Nucleus accumbens (tissue), 56 donors: ENCODE measurements at places on chromosomes 6 and 20.
A peak's percentile ranks its signal among the peaks of the same experiment; 100 is the strongest.

DNA sequence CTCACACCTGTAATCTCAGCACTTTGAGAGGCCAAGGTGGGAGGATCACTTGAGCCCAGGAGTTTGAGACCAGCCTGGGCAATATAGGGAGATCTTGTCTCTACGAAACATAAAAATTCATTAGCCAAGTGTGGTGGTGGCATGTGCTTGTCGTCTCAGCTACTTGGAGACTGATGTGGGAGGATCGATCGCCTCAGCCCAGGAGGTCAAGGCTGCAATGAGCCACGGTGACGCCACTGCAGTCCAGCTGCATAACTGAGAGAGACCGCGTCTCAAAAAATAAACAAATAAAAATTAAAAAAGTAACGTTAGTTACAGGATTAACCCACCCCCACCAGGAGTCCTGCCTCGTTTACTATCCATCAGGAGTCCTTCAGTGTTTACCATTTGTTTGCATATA is 345.1 kb downstream of the BTBD3 start:
- no peak for DNase-seq

- no peak for DNase-seq
Observed at GRCh38 chr6:68240726-68241125, 394.4 kb upstream of the ADGRB3 start.

DNA sequence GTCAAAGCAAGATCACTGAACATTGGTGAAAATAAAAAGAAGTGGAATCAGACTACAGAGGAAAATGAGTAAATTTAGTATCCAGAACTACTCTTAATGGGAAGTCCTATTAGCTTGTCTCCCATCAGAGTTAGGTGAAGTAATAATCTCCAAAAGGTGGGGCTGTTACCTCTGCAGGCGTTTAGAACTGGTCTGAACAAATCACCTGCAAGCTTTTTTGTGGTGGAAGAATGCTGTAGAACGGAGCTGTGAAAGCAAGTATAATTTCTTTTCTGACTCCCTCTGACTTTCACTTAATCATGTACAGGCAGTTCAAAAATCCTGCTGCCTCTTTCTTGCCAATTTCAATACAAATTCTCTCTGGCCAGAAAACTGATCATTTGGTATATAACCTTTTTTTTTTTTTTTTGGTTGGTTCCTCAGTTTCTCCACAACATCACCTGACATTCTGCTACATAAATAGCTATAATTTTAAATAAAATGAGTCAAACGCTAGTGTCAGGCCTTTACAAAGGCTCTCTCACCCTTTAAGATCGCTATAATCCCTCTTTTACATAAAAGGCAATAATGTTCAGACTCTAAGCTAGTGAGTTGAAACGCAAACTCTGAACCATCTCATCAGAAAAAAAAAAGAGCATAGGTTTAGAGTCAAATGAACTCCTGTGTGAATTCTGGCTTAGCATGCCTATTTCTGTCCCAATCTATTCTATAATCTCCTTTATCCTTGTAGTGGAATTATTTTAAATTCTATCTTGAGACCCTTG is 38.8 kb downstream of the CITED2 start:
- DNase-seq = no peak

GRCh38 chr6:21039926-21040325 is 505.7 kb downstream of the CDKAL1 start:
- DNase-seq = no peak

DNA sequence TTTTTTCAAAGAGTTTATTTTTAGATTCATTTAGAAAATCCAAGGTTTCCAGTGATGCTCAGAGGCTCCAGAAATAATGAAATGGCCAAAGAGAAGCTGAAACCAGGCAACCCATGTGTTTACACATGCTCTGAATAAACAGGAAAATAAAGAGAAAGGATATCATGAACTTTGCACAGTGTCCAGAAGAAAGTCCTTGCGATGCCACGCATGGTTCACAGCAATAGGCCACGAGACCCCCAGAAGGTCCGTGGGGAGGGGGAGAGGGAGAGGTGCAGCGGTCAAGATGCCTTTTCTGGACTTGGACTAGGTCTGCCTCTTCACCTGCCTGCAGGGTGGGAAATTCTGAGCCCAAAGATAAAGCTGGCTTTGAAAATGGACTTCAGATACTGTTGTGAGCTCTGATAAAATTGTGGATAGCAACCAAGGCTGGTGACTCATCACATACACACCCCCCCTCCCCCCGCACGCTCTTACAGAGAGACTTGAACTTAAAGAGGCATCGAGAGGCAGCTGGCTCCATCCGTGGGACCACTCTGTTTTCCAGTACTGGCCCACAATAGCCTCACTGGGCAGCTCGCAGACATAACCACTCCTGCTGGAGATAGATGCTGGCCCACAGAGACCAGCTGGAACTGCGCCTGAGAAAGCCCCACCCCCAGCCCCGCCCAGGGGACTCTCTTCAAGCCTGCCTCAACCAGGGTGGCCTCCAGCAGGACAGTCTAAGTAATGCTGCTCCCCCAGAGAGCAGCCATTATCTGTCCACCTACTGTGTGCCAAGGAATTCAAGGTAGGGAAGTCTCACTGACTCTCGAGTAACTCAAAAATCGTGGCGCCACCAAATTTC is 21.2 kb upstream of the NFATC2 start:
- peak; percentile 40 for DNase-seq
